Activated CD4-positive, CD25-positive, alpha-beta regulatory T cell treated with anti-CD3 and anti-CD28 coated beads, Interleukin-2, amount 50 U/mL, for 24 hours (primary cell): ENCODE measurements at places on chromosomes 1 and 21.

DNA sequence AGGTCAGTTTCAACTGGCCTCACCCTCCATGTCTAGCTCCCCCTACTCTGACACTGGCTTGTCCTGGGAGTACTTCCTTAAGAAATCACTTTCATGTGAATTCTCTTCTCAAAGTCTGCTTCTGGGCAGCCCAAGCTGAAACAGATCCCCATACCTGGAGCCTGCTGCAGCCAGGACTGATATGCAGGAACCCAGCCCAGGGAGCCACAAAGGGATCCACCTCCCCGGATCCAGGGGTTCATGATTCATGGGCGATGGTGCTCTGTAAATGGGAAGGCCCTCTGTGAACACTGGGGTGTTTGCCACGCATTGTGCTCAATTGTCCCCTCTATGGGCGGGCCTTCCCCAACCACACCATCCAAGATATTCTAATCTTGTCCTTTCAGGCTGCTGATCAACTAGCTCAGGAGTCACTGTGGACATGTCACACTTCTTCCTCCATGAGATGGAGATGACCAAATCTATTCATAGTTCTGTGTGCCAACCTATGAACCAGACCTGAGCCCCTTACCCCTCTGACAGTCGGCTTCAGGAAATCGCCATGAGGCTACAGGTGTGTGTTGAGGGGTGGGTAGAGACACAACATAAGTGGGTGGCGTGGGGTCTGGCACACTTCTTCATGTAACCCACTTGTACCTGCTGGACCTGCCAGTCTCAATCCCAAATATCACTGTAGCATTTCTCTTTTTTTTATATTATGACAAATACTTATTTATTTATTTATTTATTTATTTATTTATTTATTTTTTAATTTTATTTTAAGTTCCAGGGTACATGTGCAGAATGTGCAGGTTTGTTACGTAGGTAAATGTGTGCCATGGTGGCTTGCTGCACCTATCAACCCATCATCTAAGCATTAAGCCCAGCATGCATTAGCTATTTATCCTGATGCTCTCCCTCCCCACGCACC is 41.8 kb downstream of the RUNX3 start:
- ATAC-seq, result no peak

- peak; percentile 80 for ATAC-seq
Measured at GRCh38 chr1:205735218-205735617, 14.8 kb downstream of the NUCKS1 start.

DNA sequence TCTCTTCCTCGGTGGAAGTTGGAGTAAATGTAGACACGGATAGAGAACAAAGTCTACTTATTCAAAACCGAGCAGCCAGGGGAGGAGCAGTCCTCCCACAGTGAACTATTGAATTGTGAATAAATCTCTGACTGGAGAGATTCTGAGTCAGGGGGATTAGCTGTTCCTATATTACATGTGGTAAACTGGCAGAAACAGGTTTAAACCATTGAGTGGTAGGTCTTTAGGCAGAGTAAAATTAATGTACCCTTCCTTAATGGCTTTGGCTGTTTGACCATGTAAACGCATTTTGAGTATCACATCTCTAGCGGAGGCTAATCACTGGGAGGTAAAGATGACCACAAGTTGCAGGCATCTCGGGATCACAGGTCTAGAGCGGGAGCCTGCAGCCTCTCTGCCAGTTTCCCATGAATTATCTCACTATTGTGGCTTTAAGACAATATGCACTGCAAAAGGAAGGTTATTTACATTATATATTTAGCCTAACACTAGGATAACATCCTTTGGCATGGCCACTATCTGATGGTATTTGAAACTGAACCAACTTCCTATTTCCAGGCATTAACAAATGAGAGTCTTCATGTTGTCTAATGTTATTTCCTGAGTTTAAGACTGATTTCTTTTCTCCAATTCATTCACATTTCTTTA is 7.9 kb upstream of the DISC1 start:
- ATAC-seq, result no peak

GRCh38 chr1:89065079-89065868 is at the start of gene GBP1:
TSS of gene GBP1 (minus strand) at chr1:89065208. CDS start at chr1:89063234, 1,974 bp downstream.
- peak; percentile 68 for ATAC-seq

- no peak for ATAC-seq
Measured at GRCh38 chr1:188941986-188942385, 1535.7 kb downstream of the BRINP3 start.
